Prostate gland (tissue), 2 donors: ENCODE measurements at places on chromosomes 1 and 21. TPM values are rescaled to one million over a fixed set of nuclear protein-coding genes. Genes with fewer than 3 reads are reported as not detected.

METTL13 gene
- total RNA-seq = 49.8 TPM

DNA sequence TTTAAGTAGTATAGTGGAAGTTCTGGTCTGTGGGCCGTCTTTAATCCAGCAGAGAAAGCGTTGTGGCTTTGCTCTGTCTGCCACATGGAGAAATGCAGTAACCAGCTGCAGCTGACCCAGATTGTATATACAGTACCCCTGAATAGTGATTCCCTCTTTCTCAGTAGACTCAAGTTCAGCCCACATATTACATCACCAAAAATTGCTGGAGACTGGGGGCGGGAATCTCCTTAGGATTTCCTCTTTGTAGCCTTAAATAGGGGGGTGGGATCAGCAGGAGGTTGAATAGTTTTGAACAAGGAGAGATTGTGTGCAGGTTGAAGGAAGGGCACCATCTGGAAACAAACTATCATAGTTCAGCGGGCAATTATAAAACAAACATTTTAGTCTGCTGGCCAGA, at the start of gene ANGPTL1:
Gene ANGPTL1, minus strand, starts transcription at position 134 of the 400 bp plus-strand sequence. CDS start 5,301 bp downstream, outside the sequence.
- H3K4me1 ChIP-seq = no peaks in the 10 kb centered on the region
- no peak within 1 kb of the TSS for H3K27ac ChIP-seq
- DNase-seq = no peak
- no peaks in the 10 kb centered on the region for H3K27me3 ChIP-seq

GRCh38 chr1:111214074-111214801, 13.3 kb upstream of the CHI3L2 start:
- H3K27me3 ChIP-seq = no peaks in the 10 kb centered on the region
- no peak overlapping the region for H3K27ac ChIP-seq
- H3K4me1 ChIP-seq = no peaks in the 10 kb centered on the region
- no peak overlapping the region for H3K4me3 ChIP-seq

- no peaks in the 10 kb centered on the region for H3K27me3 ChIP-seq
- H3K36me3 ChIP-seq = no peaks in the 10 kb centered on the region
- no peak overlapping the region for H3K4me3 ChIP-seq
These were observed 141.8 kb upstream of the KCNE2 start for GRCh38 chr21:34222031-34222335.

DNA sequence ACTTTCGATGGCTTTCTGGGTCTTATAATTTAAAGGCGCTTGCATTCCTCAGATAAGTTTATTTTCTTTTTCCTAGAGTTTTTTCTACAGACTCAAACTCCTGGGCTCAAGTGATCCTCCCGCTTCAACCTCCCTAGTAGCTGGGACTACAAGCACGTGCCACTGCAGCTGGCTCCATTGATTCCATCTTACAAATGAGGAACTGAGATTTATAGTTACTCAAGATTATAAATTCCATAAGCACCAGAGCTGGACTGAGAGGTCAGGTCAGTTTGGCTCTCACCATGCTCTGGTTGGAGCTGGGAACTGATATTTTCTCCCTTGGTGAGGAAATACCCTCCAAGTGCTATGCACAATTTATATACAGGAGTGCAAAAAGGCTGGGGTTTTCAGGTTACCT, 13.4 kb upstream of the PRPF38B start:
- H3K27me3 ChIP-seq = no peaks in the 10 kb centered on the region
- H3K36me3 ChIP-seq = no peaks in the 10 kb centered on the region
- no peak overlapping the region for H3K4me3 ChIP-seq
- no peak overlapping the region for H3K27ac ChIP-seq
- DNase-seq = no peak
- no peaks in the 10 kb centered on the region for H3K4me1 ChIP-seq

DNA sequence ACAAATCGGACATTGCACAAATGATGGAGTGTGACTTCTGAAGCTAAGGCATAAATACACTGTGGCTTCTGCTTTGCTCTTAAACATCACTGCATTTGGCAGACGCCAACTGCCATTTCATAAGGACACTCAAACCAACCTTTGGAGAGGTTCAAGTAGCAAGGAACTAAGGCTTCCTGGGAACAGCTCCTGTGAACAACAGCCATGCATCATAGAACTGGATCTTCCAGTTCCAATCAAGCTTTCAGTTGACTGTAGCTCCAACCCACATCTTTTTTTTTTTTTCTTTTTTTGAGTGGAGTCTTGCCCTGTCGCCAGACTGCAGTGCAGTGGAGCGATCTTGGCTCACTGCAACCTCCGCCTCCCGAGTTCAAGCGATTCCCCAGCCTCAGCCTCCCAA, 10.7 kb upstream of the HUNK start:
- no peak overlapping the region for H3K27ac ChIP-seq
- no peaks in the 10 kb centered on the region for H3K27me3 ChIP-seq
- no peak for DNase-seq
- H3K4me3 ChIP-seq = no peak overlapping the region
- H3K4me1 ChIP-seq = no peaks in the 10 kb centered on the region
- no peaks in the 10 kb centered on the region for H3K36me3 ChIP-seq

GRCh38 chr1:30719406-30720270, 3.7 kb downstream of the MATN1 start:
- DNase-seq = no peak
- H3K4me1 ChIP-seq = peaks cover 6% of the 10 kb centered on the region
- peak overlapping the region; percentile 100 for H3K27ac ChIP-seq
- no peaks in the 10 kb centered on the region for H3K27me3 ChIP-seq
- peak overlapping the region; percentile 49 for H3K4me3 ChIP-seq

LCE1A gene
- not detected for total RNA-seq

PGBD5 gene
- total RNA-seq = 8.8 TPM

GRCh38 chr21:15190412-15190811, 125.6 kb upstream of the NRIP1 start:
- no peaks in the 10 kb centered on the region for H3K4me1 ChIP-seq
- no peak overlapping the region for H3K4me3 ChIP-seq
- H3K27ac ChIP-seq = no peak overlapping the region
- no peaks in the 10 kb centered on the region for H3K36me3 ChIP-seq
- DNase-seq = no peak

PCP4 gene
- 33.9 TPM for total RNA-seq

- no peaks in the 10 kb centered on the region for H3K4me1 ChIP-seq
- H3K4me3 ChIP-seq = no peak overlapping the region
- no peak for DNase-seq
These were observed 3.9 kb downstream of the CD1B start for GRCh38 chr1:158327481-158327880.

GRCh38 chr1:6302568-6302967, 41.7 kb upstream of the GPR153 start:
- H3K4me3 ChIP-seq = no peak overlapping the region
- no peaks in the 10 kb centered on the region for H3K36me3 ChIP-seq
- no peak for DNase-seq
- H3K4me1 ChIP-seq = no peaks in the 10 kb centered on the region

DNA sequence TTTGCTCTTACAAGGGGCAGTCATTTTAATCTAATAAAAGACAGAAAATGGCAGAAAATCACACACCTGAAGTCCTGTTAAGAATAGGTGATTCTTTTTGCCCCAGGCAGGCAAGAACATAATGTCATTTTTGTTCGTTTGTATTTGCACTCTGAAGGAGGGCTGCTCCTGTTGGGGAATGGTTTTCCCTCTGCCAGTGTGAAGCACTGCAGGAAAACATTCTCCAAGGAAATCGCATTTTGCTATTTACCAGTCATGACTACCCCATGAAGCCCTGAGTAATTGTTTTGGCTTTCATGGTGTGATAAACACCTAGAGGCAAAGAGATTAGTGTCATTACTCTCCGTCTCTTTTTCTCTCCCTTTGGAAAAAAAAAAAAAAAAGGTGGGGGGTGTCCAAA, 345.5 kb downstream of the NTNG1 start:
- H3K4me1 ChIP-seq = no peaks in the 10 kb centered on the region
- no peaks in the 10 kb centered on the region for H3K27me3 ChIP-seq
- H3K4me3 ChIP-seq = no peak overlapping the region
- no peaks in the 10 kb centered on the region for H3K36me3 ChIP-seq
- no peak overlapping the region for H3K27ac ChIP-seq

SPATA45 gene
- total RNA-seq = not detected

GRCh38 chr1:156368889-156369684, at the start of gene RHBG:
RHBG (plus strand) TSS chr1:156369211; CDS start chr1:156369250, 39 bp downstream.
- peak; percentile 57 for DNase-seq
- no peaks in the 10 kb centered on the region for H3K4me1 ChIP-seq
- H3K27me3 ChIP-seq = no peaks in the 10 kb centered on the region
- H3K27ac ChIP-seq = peak within 1 kb of the TSS; percentile 30
- no peaks in the 10 kb centered on the region for H3K36me3 ChIP-seq

EXOSC10 gene
- 65.0 TPM for total RNA-seq

MTARC1 gene
- 5.7 TPM for total RNA-seq
